ENCODE measurements at places on chromosomes 7 and 10.

GRCh38 chr7:124630395-124630794 is 135.2 kb downstream of the GPR37 start:
- no peak for DNase-seq

DNA sequence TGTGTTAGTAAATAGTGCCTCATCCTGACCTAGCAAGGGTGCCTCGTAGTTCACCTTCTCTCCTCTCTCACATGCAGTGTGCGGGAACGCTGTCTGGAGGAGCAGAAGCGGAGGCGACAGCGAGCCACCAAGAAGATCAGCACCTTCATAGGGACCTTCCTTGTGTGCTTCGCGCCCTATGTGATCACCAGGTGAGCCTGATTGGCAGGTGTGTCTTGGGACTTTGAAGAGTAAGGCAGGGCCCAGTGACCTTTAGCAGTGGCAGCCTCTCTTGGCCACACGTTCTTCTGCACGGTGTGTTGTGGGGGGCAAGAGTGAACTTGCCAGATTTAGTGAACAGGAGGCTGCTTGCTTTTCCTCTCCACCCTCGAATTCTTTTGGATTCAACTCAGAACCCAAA is 8.6 kb downstream of the GPR26 start:
- DNase-seq: no peak

DNA sequence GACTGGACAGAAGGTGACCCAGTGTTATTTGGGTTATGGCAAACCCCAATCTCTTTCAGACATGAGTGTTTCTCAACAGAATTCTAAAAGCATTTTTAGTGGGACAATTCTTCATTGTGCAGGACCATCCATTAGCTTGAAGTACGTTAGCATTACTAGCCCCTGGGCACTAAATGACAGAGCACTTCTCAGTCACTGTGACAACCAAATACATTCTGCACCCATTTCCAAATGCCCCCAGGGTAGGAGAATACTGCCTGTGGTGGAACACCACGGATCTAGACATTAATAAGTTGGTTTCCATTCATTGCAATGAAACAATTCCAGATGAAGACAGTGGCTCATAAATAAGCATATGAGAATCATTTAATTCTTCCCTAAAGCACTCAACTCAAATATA is 102.4 kb upstream of the FRMD4A start:
- no peak for DNase-seq

- no peak for DNase-seq
These were observed 54.8 kb downstream of the GPR141 start for GRCh38 chr7:37738321-37738720.

- DNase-seq: peak; percentile 1
These were observed 209.1 kb upstream of the ZNF722 start for GRCh38 chr7:63789378-63790176.

GRCh38 chr7:159031135-159031701 is 113.4 kb downstream of the VIPR2 start:
- DNase-seq: no peak

DNA sequence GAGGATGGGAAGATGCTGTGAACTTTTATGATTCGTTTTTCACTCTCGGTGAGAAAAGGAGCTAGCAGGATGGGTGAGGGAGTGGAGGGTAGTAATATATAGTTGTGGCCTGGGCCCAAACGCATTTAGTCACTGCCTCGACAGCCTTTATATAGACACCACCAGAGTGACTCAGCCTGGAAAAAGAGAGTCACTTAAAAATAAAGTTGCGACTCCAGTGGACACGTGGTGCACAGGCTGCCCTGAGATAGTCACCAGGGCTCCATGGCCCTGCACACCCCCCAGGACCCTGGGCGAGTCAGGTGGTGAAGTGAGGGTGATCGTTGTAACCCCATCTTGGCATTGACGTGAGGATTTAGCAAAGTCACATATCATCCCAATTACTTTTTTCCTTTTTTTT is 106.7 kb downstream of the CUX1 start:
- DNase-seq: no peak

- no peak for DNase-seq
These were observed 6.6 kb upstream of the FAM3C start for GRCh38 chr7:121402701-121403100.

DNA sequence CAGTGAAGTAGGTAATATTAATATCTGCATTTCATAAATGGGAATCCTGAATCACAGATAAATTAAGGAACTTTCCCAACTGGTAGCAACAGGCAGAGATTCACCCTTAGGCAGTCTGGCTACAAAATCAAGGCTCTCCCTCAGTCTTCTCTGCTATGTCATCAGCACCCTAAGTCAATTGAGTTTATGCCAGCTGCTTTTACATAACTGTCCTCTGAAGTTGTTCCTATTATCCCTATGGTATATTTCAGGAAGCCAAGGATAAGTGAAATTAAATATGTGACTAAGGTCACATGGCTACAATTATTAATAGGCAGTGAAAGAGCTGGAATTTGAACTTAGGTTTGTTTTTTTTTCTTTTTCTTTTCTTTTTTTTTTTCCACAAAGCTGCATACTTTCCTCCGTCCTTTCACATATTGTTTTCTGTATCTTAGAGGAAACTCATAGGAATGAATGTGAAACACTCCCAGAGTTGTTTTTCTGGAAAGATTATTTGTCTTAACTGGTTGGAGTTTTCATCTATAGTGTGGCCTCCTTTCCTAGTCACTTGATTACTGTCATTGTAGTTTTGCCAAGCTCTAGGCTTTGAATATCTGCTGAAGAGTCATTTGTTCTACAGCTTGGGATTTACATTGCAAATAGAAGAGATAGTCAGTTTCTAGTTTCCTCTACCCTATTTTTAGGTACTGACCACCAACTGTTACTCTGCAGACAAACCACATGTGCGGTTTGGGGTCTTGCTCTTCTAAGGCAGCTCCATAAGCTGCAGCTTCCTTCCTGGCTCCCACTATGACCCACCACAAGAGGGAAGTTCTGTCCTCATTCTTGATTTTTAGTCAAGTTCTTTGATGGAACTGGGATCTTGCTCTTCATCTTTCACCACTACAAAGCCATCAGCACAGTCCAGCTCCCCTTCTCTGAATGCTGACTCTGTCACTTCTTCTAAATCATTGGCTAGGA is 338.0 kb upstream of the KIAA1217 start:
- no peak for DNase-seq

DNA sequence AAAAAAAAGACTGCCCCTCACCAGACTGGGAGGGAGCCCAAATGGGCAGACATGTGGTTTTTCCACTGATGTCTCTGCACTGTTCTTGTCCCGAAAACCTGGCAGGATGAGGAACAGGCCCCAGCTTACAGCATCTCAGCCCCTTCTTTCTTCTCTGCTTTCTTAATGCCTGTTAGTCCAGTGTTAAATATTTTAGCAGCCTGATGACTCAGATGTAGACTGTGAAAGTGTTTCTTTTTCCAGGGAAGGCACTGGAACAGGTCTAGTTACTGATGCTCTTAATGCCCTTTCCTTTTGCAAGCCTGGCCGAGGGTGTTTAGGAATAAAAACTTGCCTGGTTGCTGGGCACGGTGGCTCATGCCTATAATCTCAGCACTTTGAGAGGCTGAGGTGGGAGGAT is 107.7 kb downstream of the TACC2 start:
- DNase-seq: no peak

DNA sequence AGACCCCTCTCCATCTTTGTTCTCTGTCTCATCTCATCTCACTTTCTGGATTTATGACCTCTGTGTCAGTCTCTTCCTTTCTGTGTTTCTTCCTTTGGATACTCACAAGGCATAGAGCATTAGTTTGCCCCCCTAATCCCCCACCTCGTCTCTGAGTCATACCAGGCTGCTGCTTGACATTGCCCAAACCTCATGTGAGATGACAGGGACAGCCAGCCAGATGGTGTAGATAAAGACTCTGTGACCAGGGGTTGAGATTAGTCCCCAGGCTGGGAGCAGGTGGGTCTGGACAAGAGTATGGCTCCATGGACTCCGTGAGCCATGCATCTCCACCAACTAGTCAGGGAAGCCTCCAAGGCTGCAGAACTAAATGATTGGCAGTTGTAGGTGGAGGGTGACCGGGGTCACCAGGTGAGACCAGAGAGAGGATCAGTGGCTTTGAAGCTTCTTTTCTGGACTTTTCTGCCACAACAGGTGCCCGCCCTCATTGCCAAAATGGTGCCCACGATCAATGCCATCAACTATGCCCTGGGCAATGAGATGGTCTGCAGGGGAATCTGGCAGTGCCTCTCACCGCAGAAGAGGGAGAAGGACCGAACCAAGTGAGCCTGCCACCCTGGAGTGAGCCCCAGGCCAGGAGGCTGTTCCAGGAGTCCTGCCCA is 13.3 kb downstream of the RGR start:
- no peak for DNase-seq

GRCh38 chr10:57692255-57692980 is 575.3 kb downstream of the IPMK start:
- no peak for DNase-seq

DNA sequence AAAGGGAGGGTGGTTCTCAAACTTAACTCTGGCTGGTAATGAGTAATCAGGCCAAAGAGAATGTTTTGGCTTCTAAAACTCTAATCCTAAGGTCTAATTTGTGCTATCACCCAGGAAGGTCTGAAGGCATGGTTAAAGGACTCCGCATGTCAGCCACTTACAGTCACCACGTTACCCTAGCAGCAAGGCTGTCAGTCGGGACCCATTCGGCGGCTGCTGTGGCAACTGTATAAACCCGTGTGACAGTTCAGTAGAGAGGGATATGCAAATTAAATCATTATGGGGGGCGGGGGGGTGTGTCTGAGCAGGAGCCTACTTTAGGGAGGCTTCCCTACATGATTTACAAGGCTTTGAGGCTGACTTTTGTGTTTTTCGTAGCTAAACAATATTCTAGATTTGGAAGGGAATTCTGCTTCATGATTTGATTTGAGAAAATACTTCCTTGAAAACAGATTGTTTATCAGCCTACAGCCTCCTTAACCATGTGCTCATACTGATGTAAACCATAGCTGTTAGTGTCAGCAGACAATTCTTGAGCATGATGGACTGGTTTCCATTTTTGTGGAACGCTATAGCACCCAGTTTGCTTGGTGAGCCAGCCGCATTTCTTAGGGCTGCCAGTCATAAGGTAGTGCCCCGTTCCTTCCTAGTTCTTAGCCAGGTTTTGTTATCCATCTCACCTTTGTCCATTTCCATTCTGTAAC is 284.4 kb downstream of the USP6NL start:
- no peak for DNase-seq

- DNase-seq: no peak
These were observed 194.9 kb downstream of the KCNMA1 start for GRCh38 chr10:77442699-77443189.

- DNase-seq: no peak
These were observed 89.3 kb downstream of the SEC23IP start for GRCh38 chr10:119981826-119982225.

DNA sequence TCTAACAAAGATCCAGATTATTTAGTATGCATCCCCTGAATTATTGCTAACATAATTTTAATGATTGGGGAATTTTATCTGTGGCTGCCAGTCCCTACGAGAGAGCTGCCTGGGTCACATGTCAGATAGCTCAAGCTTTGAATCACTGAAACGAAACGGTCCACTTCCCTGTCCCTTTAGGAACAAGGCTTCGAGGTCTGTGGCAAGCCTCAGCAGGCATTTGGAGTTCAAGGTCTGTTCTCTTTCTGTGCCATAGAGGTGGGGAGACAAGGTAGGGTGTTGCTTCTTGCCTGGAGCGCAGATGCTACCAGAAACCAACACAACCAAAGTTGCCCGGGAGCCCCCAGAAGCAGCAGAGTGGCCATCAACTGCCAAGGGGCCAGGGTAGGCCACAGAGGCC is 13.9 kb upstream of the SH2D4B start:
- DNase-seq: no peak

DNA sequence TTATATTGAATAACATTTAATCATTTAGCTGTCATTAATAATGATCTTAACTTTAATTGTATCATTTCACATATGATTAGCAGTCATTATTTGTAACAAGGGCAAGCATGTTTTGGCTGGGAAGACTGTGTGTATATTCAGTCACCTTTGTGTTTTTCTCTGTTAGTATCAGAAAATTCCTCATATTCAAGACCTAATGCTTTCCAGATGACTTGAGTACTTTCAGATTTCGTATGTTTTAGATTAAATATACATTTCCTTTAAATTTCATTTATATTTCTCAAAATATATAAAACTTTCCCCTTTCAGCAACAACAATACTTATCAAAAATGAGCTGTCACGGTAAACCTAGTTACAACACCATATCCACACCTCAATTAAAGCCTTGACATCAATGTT is 6.3 kb upstream of the CACNA2D1 start:
- no peak for DNase-seq

- DNase-seq: no peak
These were observed 23.0 kb upstream of the ZRANB1 start for GRCh38 chr10:124918906-124919305.

DNA sequence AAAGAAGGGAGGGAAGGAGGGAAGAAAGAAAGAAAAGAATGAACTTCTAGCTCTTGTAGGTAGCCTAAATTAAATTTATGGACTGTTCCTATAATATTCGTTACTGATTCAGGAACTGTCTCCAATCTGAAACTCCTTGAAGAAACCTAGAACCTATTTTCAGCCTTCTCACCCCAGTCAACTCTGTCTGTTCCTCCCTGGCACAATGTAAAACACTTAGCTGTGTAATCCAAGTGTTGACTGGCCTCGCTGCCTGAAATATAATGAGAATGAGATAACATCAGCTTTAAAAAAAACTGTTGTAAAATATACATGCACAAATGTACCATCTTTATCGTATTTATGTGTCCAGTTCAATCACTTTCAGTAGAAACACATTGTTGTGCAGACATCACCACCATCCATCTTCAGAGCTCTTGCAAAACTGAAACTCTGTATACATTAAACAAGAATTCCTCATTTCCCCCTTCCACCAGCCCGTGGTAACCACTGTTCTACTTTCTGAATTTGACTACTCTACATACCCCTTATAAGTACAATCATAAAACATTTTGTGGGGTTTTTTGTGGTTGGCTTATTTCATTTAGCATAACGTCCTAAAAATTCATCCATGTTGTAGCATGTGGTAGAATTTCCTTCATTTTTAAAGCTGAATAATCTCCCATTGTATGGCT is 6.3 kb upstream of the C7orf33 start:
- DNase-seq: no peak

- DNase-seq: no peak
These were observed 488.0 kb upstream of the POM121L12 start for GRCh38 chr7:52547308-52547910.

- DNase-seq: no peak
These were observed 185.5 kb downstream of the BMPER start for GRCh38 chr7:34090816-34091215.

- no peak for DNase-seq
These were observed 141.5 kb upstream of the NPVF start for GRCh38 chr7:25369786-25370185.
